8988T (cell line): ENCODE measurements at places on chromosomes 11 and 22.

DNA sequence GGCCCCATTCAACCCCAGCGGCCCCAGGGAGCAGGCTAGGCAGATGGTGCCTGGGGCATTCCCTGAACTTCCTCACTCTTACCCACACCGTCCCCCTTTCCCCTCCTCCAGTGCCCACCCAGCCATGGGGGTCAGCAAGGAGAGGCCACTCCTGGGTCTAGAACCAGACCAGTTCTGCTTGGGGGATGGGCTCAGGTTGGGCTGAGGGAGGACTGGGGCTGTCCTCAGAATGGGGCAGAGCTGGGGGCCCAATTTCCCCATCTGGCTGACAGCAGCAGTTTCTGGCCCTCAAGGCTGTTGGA is 12.4 kb downstream of the SCYL1 start:
- no peak for DNase-seq

DNA sequence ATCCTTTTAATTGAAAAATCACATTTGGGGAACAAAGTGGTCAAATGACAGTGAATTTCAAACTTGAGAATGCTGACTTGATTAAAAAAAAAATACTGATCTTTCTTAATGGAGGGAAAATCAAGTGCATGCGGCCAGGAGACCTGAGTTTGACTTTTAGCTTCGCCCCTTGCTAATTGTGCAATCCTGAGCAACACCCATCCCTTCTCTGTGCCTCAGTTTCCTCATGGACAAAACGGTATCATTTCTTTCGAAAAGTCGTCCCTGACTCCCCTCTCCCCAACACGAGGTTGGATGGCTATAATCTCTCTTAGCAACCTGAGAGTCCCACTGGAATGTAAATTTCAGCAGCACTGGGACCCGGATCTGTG is 959 bp upstream of the FJX1 start:
- no peak for DNase-seq

DNA sequence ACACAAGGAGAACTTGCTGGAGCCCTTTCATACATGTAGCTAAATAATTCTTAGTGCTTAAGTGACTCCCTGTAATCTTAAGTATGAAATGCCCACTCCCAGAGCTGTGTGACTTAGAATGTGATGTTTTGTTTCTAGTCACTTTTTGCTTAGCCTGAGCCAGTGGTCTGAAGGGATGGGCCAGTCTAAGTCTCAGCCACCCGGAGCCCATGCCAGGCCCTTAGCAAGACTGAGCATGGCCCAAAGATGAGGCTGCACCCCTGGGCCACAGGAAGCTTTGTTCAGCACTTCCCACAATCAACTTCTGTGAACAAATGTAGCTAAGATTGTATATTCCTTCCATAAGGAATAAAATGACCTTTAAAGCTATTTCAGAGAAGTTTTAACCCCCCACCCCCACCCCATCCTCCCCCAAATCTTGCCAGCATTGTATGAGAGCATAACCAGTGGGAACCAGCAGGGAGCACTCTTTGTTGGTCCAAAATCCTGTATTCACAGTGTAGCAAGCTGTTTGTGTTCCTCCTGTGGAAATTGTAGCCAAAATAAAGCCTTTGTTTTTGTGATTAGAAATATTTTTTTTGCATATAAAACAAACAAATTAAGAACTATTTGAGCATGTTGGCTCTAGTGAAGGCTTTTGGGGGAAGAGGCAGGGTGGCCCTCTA is 73.8 kb upstream of the GAL start:
- DNase-seq, result peak; percentile 35

DNA sequence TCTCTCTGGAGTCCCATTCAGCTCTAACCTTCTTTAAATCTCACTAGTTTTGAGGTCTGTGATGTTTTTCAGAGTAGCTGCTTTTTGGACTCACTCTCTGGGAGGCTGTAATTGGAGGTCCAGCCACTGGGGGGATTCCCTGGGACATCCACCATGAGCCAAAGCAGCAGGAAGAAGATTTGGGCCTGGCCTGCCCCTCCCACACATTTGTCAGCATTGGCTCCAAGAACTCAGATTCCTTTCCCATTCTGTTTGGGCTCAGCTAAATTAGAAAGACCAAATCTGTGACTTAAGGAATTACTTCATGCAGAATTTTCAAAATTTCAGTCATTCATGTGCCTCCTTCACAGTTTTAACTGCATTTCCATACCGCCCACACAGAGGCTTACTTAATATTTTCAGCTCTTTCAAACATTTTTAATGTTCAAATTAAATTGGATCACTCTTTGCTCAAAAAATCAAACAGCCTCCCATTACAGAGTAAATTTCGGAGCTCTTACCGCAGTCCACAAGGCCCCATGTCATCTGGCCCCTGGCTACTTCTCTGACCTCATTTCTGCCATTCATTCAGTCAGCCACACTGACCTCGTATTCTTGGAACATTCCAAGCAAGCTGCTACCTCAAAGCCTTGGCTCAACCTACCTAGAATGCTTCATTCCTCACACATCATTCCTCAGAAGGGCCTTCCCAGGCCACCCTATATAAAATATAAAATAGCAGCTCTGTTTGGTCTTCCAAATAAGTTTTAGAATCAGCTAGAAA is 54.5 kb upstream of the RRAS2 start:
- peak; percentile 9 for DNase-seq

DNA sequence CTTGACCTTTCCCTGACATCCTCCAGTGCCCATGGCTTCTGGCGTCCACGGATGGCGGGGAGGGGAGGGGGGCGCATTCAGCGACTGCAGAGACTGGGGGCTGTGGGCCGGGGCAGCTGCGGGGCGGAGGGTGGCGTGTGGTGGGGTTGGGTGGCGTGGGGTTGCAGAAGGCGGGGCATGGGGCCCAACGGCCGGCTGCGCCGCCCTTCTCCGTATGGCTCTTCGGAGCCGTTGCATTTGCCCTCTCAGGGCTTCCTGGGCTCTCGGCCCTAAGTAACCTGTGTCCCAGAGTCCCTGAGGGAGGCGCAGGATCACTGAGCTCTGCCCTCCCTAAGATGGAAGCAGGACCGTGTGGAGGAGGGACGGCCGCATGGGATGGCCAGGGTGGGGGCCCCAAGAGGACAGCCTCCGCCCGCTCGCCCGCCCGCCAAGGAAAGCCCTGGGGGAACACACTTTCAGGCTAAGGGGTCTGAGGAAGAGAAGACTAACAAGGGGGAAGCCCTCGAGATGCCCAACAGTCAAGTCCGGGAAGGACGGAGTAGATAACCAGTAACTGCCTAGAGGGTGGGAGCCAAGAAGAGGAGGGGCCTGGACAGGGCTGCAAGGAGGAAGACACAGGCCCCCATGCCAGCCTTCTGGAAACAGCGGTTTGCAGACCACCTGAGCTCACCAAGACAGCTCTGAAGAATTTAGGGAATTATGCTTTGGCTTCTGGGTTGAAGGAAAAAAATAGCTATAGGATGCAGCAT is 9.2 kb upstream of the AIFM3 start:
- DNase-seq, result no peak

GRCh38 chr22:46968359-46968740 is 205.9 kb downstream of the TBC1D22A start:
- DNase-seq, result no peak

DNA sequence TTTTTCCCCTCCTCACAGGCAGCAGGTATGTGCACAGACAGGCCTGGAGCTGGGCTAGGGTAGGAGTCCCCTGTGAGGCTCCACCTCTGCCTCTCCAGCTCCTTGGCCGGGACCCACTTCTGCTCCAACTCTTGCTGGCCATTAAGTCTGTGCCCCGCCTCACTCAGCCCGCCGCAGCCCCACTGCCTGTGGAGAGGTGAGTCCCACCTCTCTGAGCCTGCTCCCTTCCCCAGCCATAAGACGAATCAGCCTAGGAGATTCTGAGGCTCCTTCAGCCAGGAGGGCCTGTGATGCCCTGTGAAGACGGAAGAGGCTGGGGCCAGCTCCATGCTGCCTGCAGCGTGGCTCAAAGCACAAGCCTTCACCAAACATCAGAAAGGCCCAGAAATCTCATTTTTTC is 23.0 kb downstream of the TSKU start:
- no peak for DNase-seq

- no peak for DNase-seq
Observed at GRCh38 chr11:93895106-93895862, 44.9 kb upstream of the VSTM5 start.

DNA sequence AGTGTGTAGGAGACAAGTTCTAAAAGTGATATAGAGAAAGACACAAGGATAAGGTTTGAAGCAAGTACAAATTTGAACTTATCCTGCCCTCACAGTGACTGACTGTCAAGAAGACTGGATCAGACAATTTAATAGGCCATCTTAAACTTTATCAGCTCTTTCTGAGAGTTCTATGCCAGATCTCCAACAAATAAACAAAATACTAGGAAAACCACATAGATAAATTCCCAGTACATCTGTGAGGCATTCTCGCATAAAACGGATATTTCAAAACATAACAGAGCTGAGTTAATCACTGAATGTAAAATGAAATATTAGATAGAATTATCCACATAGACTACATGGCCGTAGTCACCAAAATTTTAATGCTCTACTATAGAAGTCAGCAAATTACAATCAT is 120.9 kb upstream of the LUZP2 start:
- no peak for DNase-seq

DNA sequence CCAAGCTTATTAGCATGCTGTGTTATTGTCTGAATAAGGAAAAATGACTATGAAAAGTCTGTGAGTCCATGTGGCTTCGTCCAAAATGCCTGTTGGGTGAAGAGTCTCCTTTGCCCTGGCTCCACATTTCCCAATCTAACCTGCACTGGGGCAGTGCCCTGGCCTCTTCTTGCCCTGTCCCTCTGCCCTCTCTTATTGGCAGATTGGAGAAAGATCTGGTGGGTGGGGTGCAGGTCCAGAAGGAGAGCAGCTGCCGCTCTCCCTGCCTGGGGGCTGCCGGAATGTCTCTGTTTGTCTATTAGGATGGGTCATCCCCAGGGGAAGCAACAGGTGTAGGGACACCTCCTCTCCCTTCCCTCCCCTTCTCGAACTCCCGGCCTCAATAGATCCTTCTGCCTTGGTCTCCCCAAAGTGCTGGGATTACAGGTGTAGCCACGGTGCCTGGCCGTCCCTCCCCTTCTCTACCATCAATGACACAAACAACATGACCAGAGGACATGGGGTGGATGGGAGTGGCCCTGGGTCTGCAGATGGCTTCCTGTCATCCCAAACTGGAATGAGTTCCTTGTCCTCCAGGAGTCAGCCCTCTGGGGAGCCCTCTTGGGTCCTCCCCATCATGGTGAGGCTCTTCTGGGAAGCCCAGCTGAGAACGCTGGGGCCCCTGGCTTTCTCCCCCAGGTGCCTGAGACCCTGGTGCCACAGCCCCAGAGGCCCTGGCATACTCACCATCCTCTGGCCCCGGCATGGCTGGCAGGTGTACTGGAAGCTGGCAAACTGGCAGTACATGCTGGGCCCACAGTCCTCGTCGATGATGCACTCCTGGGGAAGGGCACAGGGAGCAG is 40.5 kb downstream of the DKK3 start:
- DNase-seq, result no peak

DNA sequence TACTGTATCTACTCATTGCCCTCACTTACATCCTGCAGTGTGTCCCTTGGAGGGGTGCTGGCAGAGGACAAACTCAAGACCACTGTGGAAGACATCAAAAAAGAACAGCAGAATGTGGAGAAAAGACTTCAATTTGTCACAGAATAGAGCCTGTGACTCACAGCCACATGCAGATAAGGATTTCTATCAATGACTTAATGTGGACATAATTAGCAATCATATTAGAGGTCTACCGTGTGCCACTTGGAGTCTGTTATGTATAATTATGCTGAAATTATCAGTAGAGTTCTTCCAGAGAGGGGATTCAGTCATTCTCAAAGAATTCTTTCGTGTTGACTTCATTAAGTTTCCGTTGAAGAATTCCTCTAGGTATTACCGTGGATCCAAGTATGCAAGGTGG is 473.5 kb downstream of the MIAT start:
- DNase-seq, result no peak

DNA sequence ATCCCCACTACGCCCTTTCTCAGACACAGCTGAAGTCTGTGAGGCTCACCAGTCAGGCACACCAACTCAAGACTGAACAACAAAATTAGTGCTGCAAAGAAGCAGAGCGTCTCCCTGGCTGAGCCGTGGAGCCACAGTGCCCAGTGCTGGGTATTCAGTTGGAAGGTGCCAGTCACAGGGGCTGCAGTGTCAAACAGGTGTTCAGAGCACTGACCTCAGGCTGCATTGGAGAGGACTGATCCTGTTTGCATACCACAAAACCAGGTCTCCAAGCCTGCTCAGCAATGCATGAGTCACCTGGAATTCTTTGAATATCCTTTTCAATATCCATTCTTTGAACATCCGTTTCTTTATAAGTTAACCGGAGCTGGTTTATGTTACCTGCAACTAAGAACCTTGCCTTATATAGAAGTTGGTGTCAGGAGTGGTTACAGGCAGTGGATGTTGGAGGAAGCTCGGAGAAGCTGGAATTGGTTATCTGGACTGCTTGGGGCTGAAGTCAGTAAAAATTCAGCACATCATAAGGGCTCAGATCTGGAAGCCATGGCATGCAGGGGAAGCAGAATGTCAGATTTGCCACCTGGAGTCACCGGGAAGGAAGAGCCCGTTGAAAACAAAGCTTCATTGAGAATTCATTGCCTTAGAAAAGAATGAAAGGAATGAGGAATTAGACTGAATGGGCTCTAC is 30.3 kb downstream of the PDGFB start:
- peak; percentile 56 for DNase-seq

DNA sequence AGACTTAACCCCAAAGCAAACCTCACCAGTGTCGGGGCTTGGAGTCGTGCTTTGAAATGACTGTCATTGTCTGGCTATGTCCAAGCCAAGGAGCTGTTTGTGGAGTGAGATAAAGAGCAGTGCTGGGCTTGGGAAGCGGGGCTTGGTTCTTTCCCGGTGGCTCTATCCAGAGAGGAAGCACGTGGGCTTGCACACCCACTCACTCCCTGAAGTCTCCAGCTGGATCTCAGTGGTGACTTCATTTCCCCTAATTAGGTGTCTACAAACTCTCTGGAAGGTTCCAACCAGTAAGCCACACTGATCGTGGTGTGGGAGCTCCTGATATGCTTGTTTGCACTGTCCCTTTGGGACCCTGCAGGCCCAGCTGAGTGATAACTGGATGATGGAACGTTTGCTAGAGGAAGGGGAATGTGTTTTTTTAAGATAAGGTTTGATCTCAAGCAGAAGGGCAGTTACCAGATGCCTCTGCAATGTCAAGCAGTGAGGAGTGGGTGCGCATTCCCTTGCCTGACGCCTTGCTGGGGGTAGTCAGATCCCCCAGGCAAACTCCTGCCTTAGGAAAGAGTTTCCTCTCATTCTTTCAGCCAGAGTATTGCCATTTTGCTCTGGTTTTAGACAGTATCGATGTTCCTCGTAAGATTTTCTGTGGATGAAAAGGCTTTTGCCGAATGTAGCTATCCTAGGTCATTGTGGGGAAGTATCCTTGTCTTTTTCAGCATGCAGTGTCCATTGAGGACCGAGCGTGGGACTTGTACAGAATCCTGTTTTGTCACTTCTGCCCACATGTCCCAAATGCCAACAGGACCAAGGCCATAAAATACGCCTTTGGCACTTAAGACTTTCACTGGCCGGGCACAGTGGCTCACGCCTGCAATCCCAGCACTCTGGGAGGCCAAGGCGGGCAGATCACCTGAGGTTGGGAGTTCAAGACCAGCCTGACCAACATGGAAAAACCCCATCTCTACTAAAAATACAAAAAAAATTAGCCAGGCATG is 90.9 kb downstream of the MICAL2 start:
- no peak for DNase-seq
